ENCODE measurements at places on chromosomes 5 and 9.

GRCh38 chr9:6229619-6230018 is 14.0 kb downstream of the IL33 start:
- no peak for DNase-seq

- DNase-seq = no peak
Observed at GRCh38 chr9:136726631-136727191, 14.3 kb downstream of the DIPK1B start.

- DNase-seq = no peak
Observed at GRCh38 chr5:14472986-14473567, 108.5 kb upstream of the OTULINL start.

DNA sequence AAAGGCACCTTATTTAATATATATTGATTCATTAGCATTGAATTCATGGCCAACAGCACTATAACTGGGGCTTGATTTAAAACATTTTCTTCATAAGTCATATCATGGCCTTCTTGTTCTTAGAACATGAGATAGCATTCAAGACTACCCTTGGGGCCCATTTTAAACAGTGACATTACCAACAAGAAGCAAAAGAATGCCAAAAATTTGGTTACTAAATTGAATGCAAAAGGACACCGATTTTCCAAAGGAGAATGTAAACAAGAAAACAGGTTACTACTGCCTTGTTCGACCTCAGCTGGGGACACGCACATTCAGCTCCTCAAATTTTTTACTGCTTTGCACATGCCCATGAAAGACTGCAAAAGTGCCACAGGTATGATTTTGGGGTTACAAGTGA is 219.4 kb upstream of the TLE4 start:
- DNase-seq = no peak

GRCh38 chr5:133361922-133362321 is 250.4 kb downstream of the FSTL4 start:
- DNase-seq = no peak

- DNase-seq = no peak
Observed at GRCh38 chr5:110879675-110880074, 140.9 kb downstream of the SLC25A46 start.

DNA sequence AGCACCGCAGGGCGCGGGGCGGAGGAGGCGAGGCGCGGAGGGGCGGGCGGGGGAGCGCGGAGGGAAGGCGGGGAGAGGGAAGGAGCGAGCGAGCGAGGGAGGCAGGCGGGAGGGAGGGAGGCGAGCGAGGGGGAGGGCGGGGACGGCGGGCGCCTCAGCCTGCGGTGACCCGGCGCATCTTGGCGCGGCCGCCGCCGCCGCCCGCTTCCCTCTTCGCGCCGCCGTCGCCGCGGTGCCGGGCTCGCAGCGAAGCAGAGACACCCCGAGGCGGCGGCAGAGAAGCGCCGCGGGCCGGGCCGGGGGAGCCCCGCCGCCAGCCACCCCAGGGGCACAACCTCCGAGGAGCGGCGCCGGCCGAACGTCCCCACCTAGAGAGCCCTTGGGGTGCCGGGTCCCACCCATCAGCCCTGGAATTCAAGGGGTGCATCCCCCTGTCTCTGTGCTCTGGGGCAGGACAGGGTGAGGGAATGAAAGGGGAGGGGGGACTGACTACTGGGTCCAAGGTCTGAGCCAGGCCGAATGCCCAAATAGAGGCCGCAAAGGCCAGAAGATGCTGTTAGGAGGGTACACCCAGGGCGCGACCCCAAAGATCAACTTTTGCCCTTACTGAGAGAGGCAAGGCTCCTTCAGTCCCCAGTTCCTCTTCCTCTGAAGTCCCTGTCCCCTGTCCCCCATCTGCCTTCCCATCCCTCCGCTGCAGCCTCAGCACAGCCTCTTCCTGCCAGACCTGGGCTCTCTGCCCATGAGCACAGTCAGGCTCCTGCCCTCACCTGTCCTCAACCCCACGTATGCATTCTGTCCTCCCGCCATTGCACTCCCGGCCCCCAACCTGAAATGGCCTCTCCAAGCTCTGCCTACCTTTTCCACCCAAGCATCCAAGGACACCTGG is at the start of gene ADAMTS2:
ADAMTS2 (minus strand) TSS at position 29 of the 889 bp plus-strand sequence. CDS start 133 bp downstream, outside the sequence.
- no peak for DNase-seq

DNA sequence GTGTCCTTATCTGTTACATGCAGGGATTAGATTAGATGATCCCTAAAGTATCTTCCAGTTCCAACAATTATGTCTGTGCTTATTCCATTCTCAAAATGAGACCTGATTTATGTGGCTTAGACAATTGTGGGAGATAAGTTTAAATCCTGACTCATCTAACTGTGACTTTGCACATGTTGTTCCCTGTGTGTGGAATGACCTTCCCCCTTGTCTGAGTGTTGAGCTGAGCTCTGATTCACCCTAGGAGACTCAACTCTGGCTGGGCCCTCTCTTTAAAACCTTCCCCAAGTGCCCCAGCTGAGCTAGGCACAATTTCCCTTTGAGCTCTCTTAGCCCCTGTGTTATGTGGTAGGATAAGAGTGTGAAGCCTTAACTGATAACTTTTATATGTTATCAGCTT is 118.9 kb upstream of the ELL2 start:
- DNase-seq = no peak

GRCh38 chr5:178281331-178281730 is 48.7 kb upstream of the PHYKPL start:
- DNase-seq = no peak
